ENCODE measurements at places on chromosomes 3 and 15. TPM values are rescaled to one million over a fixed set of nuclear protein-coding genes. Genes with fewer than 3 reads are reported as not detected.

The SERINC4 gene
- total RNA-seq, result not detected

The GOLGA8Q gene
- 2.2 TPM for total RNA-seq

The CHRNA7 gene
- total RNA-seq, result 0.37 TPM

The LIPH gene
- total RNA-seq, result not detected

The CCDC9B gene
- 46.2 TPM for total RNA-seq

The LRRC34 gene
- 11.1 TPM for total RNA-seq

The XCR1 gene
- total RNA-seq, result under 0.01 TPM

The RPS27L gene
- 134 TPM for total RNA-seq

The BBS4 gene
- 23.8 TPM for total RNA-seq

The ATP13A5 gene
- not detected for total RNA-seq

The TMC3 gene
- not detected for total RNA-seq

The SV2B gene
- total RNA-seq, result under 0.01 TPM

The RTP1 gene
- total RNA-seq, result not detected

The ZPLD1 gene
- 0.62 TPM for total RNA-seq

The PLA2G4D gene
- not detected for total RNA-seq

The HES1 gene
- 3.8 TPM for total RNA-seq

The LRRIQ4 gene
- 0.11 TPM for total RNA-seq

The SHC4 gene
- 1.7 TPM for total RNA-seq
